Right atrium auricular region (tissue), 2 donors: ENCODE measurements at places on chromosomes 12 and 14. TPM values are rescaled to one million over a fixed set of nuclear protein-coding genes. Genes with fewer than 3 reads are reported as not detected.

The KLHDC1 gene
- 5.5 TPM for total RNA-seq

DNA sequence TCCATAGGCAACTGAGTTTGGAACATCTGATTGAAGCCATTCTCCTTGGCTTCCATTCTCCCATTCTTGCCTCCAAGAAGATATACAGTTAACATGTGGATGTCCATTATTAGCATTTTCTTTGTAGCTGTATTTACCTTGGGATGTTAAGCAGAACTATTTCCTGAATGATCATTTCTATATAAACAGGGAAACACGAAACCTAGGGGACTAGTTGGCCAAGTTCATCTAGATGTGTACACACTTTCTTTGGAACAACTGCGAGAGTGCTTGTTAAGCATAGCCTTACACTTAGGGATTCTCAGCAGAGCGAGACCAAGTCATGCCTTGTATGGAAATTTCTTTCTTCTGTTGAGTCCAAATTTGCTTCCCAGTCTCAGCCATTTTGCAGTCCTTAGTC is 42.1 kb downstream of the DRAM1 start:
- no peak overlapping the region for H3K4me3 ChIP-seq
- no peaks in the 10 kb centered on the region for H3K36me3 ChIP-seq
- H3K27ac ChIP-seq = no peak overlapping the region
- no peak for DNase-seq

The CABP1 gene
- 0.71 TPM for total RNA-seq

The C1S gene
- total RNA-seq = 114 TPM

GRCh38 chr12:100643246-100643645 is 69.8 kb downstream of the GAS2L3 start:
- no peaks in the 10 kb centered on the region for H3K27me3 ChIP-seq
- H3K27ac ChIP-seq = no peak overlapping the region
- H3K4me3 ChIP-seq = no peak overlapping the region
- no peaks in the 10 kb centered on the region for H3K36me3 ChIP-seq
- no peak for DNase-seq
- no peaks in the 10 kb centered on the region for H3K4me1 ChIP-seq

- no peaks in the 10 kb centered on the region for H3K27me3 ChIP-seq
- H3K4me1 ChIP-seq = no peaks in the 10 kb centered on the region
- H3K36me3 ChIP-seq = no peaks in the 10 kb centered on the region
- H3K4me3 ChIP-seq = no peak overlapping the region
- DNase-seq = no peak
- H3K27ac ChIP-seq = no peak overlapping the region
These were observed 37.0 kb upstream of the CFAP54 start for GRCh38 chr12:96452261-96452922.

DNA sequence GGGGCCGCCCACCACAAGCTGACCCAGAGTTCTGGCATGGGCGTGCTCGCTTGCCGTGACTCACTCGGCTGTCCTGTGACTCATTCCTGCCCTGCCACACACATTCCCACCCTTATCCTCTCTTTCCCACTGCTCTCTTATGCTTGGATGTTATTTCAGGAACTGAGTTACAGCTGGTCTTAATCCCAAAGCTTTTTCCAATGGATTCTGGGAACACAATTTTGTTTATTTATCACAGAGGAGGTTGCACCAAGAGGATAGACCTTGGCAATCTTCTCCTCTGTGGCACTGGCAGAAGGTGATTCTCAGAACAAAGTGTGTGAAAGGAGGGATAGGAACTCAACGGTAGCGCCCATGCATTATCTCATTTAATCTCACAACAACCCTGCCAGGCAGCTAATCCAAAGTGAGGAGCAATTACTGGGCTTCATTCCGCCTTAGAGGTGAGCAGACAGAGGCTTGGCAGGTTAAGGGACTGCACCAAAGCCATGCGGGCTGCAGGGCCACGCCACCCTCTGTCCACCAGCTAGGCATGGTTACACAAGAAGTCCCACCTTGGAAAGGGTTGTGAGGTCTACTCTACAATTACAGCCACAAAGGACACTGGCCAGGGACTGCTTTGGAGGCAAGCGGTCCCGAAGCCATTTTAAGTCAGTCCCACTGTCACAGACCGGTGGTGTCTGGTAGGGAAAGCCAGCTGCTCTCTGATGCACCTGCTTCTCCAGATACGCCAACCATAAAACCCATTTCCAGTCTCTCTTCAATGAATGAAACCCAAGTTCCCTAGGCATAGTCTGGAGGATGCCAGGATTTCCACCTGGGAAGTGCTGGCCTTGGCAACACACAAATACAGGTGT is 32.9 kb downstream of the SYNE3 start:
- peak overlapping the region; percentile 82 for H3K27ac ChIP-seq
- DNase-seq = peak; percentile 93
- no peaks in the 10 kb centered on the region for H3K4me1 ChIP-seq
- H3K27me3 ChIP-seq = no peaks in the 10 kb centered on the region

DNA sequence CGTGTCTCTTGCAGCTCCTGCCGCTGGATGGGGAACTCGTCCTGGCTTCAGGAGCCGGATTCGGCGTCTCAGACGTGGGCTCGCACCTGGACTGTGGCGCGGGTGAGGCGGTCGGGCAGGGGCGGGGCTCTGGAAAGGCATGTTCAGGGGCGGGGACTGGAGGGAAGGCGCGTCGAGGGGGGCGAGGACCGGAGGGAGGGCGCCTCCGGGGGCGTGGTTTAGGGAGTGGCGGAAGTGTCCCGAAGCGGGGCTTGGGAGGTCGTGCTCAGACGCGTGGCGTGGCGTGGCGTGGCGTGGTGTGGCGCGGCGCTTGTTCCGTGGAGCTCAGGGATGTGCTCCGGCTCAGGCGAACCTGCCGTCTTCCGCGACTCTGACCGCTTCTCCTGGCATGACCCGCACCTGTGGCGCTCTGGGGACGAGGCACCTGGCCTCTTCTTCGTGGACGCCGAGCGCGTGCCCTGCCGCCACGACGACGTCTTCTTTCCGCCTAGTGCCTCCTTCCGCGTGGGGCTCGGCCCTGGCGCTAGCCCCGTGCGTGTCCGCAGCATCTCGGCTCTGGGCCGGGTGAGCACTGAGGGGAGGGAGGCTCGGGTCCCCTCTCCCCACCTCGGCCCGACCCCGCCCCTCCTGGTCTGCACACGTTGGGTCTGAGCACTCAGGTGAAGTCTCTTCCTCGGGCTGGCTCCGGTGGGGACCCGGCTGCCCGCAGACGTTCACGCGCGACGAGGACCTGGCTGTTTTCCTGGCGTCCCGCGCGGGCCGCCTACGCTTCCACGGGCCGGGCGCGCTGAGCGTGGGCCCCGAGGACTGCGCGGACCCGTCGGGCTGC is 6.2 kb downstream of the AMN start:
- DNase-seq = no peak
- peak overlapping the region; percentile 24 for H3K4me3 ChIP-seq
- H3K27ac ChIP-seq = no peak overlapping the region
